ENCODE measurements at places on chromosomes 13 and 19. TPM values are rescaled to one million over a fixed set of nuclear protein-coding genes. Genes with fewer than 3 reads are reported as not detected.

DNA sequence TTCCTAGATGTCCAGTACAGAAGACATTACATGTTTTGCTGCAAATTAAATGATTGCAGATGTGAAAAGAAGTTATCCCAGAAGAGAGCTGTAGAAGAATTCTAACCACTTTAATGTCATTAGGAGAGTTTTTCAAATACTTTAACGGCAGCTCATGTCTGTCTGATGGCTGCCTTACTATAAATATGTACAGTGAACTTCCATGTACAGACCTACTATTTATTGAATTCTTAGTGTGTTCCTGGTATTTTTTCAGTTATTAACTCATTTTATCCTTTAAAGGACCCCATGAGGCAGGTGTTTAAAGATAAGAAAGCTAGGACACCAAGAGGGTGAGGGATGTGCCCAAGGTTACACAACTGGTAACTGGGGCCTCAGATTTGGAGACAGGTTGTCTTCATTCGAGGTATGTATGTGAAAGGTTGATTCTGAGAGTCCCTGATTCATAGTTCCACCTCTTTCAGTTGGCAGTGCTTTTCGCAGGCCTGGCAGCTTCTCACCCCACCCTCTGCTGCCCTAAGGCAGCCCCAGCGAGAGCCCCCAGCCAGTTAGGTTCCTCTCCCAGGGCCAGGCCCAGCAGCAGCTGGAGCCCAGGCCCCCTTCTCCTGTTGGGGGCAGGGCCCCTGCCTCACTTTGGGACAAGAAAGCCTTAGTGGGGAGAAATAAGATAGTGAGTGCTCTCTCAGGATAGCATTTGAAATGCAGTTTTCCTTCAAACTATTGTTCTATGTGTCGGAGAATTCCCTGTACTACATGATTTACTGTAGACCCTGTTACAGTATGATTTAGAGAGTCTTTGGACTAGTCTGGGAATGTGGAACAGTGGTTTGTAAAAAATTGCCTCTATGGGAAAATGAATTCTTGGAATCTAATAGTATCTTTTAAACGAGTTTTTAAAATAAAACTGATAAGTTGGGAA lies 67.7 kb upstream of the TEX29 start:
- no peak for DNase-seq

- DNase-seq = no peak
Measured at GRCh38 chr19:14349426-14349825, 31.8 kb upstream of the ADGRE5 start.

GRCh38 chr13:19737844-19738557 lies 44.7 kb downstream of the PSPC1 start:
- no peak for DNase-seq

DNA sequence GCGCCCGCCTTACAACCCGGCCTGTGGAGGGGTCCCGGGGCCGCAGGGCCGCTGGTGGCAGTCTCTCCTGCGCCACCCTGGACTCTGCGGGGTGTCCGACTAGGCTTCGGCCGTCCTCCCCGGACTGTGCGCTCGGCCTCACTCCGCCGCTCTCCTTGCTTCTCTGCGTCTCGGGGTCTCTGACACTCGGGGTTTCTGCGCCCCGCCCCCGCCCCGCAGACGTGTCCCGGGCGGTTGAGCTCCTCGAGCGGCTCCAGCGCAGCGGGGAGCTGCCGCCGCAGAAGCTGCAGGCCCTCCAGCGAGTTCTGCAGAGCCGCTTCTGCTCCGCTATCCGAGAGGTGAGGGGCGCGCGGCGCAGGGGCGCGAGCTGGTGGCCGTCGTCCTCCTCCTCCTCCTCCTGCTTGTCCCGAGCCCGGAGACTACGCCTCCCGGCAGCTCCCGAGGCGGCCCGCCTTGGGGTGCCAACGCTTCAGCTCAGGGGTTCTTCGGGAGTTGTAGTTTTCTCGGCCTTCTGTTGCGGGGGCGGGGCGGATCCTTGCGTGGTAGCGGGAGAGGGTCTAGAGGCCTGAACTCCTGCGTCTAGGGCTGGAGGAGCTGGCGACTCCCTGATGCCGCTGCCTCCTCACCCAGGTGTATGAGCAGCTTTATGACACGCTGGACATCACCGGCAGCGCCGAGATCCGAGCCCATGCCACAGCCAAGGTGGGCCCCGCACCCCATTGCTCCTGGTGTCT lies 627 bp downstream of the LIN7B start:
- DNase-seq = peak; percentile 86

GRCh38 chr13:72259528-72259927 lies 392.5 kb upstream of the DACH1 start:
- DNase-seq = no peak

DNA sequence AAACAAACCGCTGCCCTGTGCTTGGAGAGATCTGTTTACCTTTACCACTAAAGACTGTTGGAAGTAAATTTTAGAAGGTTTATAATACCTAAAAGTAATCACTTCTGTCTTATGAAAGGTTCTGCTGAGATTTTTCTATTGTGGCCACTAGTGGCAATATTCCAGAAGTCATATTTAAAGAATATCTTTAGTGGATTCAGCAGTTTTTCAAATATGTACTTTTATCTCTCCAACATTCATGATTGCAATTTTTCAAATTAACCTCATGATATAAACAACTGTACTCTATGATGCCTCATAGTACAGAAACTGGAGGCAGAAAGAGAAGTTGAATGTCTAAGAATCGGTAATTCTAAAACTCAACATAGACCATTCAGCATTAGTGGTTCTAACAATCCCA lies 53.2 kb upstream of the USPL1 start:
- no peak for DNase-seq

Gene ZNF491
- total RNA-seq = 4.8 TPM

Gene ODAD3
- total RNA-seq = 1.8 TPM

Gene LILRB2
- 10.2 TPM for total RNA-seq

Gene CLDND2
- not detected for total RNA-seq

Measured in aorta (tissue), 5 donors.